ENCODE measurements at places on chromosomes 4 and X.

- DNase-seq, result no peak
Observed at GRCh38 chr4:82756061-82756460, 42.5 kb downstream of the SCD5 start.

DNA sequence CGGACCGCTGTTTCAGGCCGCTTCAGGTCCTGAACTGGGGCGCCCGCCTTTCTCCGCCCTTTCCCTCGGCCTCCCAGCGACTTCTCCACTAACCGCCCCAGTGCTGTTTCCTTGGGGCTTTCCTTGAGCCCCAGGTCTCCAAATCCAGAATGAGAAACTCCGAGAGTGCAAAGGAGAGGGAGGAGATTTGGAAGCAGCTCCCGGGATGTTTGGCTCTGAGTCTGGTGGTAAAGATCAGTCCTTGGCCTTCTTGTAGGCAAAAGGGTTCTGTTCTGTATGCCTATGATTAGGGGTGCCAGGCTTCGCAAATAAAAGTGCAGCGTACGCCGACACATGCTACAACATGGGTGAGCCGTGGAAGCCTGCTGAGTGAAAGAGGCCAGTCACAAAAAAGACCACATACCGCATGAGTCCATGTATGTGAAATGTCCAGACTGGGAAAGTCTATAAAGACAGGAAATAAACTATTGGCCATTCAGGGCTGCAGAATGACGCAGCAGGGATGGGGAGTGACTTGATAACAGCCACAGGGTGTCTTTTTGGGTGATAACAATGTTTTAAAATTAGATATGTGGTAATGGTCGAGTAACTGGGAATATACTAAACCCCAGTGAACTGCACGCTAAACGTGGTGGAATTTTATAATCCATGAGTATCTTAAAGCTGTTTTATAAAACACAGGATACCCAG is 99.8 kb downstream of the TRAPPC11 start:
- DNase-seq, result no peak

DNA sequence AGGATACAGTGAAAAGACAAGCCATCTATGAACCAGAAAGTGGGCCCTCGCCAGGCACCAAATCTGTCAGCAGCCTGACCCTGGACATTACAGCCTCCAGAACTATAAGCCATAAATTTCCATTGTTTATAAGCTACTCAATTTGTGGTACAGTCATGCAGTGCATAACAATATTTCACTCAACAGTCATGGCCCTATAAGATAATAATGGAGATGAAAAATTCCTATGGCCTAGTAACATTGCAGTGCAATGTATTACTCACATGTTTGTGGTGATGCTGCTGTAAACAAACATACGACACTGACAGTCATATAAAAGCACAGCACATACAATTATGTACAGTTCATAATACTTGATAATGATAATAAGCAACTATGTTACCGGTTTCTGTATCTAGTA is 17.1 kb upstream of the TLR1 start:
- no peak for DNase-seq

DNA sequence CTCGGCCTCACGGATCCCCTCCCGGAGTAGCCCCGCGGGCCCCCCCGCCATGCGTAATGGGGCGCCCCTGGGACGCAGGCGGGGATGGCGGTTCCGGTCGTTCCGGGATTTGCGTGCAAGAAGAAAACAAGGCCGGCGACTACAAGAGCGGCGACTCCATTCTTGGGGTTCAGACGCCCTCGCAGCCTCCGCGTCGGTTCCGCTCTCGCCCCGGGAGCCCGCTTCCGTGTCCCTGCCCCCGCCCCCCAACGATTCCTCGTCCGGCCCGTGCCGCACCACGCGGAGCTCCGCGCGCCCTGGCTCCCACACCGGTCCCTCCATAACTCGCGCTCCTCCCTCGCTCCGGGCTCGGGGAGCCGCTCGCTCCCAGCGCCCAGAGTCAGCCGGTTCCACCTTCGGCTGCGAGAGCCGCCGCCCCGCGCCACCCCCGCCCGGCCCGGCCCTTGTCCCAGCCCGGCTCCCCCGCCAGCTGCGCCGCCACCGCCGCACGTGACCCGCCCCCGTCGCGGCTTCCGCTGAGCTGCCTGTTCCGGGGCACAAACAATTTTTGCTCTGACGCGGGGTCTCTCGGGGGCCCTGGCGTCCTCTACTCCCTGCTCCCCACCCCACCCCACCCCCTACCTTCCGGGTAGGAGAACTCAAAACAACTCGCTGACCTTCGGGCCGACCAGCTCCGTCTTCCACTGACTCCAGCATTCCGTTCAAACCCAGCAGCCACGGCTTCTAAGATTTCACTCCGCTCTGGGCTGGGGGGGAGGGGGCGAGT is 78.8 kb upstream of the BCOR start:
- DNase-seq, result peak; percentile 14

- no peak for DNase-seq
Observed at GRCh38 chrX:14309431-14309830, 219.9 kb upstream of the GLRA2 start.

All from endothelial cell of umbilical vein (primary cell).